ENCODE measurements at places on chromosomes 6 and 20. TPM values are rescaled to one million over a fixed set of nuclear protein-coding genes. Genes with fewer than 3 reads are reported as not detected.

Gene ZFP57
- polyA plus RNA-seq: 1.9 TPM

Gene LHFPL5
- polyA plus RNA-seq: 0.13 TPM

Gene SRF
- 12.6 TPM for polyA plus RNA-seq

Gene MYCT1
- 6.7 TPM for polyA plus RNA-seq

Gene SPEF1
- 0.40 TPM for polyA plus RNA-seq

Gene NR2E1
- 0.20 TPM for polyA plus RNA-seq

Gene COL21A1
- 3.4 TPM for polyA plus RNA-seq

Gene LGSN
- polyA plus RNA-seq: not detected

Gene SLC35D3
- polyA plus RNA-seq: 0.17 TPM

Measured in adrenal gland (tissue), 19 donors.